AG08396 (cell line): ENCODE measurements at places on chromosomes 6 and 20.

GRCh38 chr20:60215816-60216730, 257.9 kb downstream of the CDH26 start:
- no peak for DNase-seq

GRCh38 chr6:26155061-26155930, 68.1 kb downstream of the HFE start:
- DNase-seq: no peak

DNA sequence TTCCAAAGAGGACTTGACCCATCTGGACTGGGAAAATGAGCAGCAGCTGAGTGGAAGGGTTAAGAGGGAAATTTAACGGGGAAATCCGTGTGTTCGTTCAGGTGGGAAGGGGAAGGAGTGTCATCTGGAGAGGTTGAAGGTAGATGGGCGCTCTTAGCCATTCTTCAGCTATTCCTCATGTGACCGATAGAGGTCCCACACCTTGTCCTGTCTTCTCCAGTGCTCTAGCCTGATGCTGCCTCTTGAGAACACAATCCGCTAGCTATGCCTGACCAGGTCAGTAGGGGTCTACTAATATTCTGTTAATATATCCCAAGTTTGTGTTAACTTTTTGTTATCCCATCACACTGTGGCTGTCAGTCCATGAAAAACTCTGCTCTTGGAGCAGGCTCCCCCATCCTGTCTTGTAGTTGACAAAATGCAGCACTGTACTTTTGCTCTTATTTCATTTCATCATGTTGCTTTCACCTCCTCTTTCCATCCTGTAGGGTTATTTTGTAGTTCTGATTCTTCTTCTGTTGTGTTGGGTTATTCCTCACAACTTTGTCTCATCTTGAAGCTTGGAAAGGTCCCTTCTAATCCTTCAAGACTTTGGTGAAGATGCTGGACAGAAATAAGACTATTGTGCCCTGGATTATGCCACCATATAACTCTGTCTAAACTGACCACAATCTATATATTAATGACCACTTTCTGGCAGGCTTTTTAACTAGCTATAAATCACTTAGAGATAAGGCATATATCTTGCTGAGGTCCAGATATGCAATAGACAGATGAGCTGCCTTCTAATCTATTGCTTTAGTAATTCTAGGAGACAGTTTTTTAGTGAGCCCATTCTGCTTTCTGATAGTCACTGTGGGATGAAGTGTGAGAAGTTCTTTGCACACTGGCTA, 123.4 kb upstream of the SUPT3H start:
- DNase-seq: no peak

GRCh38 chr6:43798688-43799444, 28.9 kb downstream of the VEGFA start:
- peak; percentile 80 for DNase-seq

GRCh38 chr20:36929290-36929689, 22.2 kb downstream of the SAMHD1 start:
- no peak for DNase-seq

GRCh38 chr20:22368235-22368634, 216.1 kb downstream of the FOXA2 start:
- DNase-seq: no peak

- DNase-seq: no peak
Observed at GRCh38 chr6:129046526-129046925, 163.6 kb downstream of the LAMA2 start.

DNA sequence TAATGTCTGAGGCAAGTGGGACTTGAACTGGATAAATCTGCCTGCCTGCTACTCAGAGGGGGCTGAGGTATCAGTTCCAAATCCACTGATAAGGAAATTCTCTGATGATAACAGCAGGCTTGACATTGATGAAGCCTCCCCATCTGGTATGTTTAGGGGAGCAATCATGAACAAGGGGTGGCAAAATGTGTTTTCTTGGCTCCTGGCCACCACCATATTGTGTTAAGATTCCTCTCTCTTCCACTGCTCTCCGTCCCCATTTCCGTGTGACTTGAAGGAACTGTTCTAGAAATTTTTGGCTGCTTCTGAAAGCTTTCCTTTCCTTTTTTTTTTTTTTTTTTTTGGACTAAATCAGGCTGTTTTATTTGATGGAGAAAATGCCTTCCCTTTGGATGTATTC, 335.3 kb upstream of the NRSN1 start:
- DNase-seq: no peak

DNA sequence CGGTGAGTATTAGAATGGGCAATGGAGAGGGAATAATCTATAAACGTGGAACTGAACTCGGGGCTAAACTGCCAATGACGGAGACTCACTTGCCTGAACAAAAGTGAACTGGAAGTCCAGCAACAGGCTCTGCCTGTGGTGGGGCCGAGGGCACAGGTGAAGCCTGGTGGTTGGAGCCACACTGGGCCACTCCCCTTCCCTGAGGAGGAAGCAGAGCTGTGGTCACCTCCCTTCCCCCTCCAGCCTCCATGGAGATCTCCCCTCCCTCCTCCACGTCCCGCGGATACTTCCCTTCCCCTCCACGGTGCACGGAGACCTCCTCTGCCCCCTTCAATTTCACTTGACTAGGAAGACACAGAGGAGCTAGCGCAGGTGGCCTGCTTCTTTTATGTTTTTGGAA, 14.7 kb upstream of the DSP start:
- no peak for DNase-seq

DNA sequence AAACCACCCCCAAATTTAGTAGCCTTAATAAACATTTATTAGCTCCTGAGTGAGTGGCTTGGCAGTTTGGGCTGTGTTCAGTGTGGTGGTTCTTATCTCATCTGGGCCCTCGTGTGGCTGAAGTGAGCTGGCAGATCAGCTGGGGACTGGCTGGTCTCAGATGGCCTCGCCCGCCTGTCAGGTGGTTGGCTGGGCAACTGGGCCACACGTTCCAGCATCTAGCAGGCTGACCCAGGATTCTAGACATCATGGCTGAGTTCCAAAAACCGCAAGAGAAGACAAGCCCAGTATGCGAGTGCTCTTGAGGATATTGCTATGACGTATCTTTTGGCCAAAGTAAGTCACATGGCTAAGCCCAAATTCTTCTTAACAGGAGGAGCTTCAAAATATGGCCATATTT, 28.9 kb downstream of the EIF2S2 start:
- peak; percentile 91 for DNase-seq

DNA sequence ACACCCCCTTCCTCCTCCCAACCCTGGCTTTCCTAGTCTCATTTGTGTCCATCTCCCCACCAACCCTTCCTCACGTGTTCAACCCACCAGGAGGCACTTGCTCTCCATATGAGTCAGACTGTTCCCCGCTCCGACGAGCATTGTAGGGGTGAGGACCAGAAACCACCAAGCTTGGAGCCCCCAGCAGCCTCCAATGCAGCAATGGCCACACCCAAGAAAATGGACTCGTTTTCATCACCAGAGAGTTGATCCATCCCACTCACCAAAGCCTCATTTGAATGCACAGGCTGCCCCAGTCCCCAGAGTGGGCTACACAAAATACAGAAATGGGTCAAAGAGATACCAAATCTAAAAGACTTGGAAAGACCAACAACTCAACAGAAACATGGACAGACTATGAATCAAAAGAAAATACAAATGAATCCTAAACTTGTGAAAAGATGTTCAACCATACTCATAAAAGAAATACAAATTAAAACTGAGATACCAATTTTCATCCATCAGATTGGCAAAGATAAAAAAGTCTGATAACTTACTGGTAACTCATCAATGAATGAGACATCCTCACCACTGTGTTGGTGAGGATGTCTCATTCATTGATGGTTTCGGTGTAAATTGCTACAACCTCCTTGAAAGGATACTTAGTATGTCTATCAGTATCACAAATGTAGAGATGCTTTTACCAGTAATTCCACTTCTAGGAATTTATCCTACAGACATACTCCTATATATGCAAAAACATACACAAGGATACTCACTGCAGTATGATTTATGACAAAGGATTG, 68.1 kb downstream of the TRERF1 start:
- DNase-seq: no peak

GRCh38 chr6:39266782-39267355, 37.6 kb upstream of the KCNK5 start:
- no peak for DNase-seq

DNA sequence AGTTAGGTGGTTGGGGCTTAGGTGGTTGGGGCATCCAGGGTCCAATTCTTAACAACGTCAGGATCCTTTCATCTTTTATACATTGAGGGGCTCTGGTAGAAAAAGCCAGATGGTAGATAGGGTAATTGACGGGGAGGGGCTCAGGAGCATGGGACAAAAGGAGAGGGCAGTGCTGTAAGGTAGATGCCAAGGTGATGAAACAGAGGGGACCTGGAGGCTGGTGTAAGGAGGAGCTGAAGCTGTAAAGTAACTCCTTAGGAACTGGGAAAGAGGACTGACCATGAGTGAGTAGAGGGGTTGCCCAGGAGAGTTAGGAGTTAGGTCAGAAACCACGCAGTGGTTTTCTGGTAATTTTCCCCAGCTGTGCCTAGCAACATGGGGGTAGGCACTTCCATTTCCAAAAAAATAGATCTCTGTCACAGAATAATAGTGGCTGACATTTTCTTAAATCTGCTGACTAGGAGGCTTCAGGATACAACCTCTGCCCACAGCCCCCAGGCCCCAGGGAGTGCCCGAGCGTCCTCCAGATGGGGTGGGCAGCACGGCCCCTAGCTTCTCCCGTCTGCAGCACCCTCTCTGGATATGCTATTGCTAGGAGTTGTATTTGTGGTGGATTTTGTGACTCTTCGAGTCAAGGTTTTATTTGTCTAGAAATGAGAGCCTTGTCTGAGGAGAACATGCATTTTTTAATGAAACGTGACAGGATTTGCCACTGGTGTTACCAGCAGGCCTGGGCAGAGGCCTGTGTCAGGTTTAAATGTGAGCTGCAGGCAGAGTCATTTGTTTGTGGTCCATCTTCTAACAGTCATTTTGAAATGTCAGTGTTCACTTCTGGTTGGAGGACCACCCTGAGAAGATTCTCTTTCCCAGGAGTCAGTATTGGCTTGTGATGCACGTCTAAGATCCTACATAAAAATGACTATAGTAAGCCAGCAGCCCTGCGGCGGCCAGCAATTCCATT, 44.6 kb downstream of the TULP4 start:
- DNase-seq: no peak

GRCh38 chr6:147859071-147859470, 350.6 kb downstream of the SAMD5 start:
- DNase-seq: no peak

- DNase-seq: peak; percentile 42
Observed at GRCh38 chr6:18551228-18551627, 164.1 kb downstream of the RNF144B start.

- DNase-seq: no peak
Observed at GRCh38 chr6:95545686-95546085, 31.6 kb upstream of the MANEA start.

GRCh38 chr6:25447570-25447929, 168.4 kb downstream of the CARMIL1 start:
- no peak for DNase-seq

DNA sequence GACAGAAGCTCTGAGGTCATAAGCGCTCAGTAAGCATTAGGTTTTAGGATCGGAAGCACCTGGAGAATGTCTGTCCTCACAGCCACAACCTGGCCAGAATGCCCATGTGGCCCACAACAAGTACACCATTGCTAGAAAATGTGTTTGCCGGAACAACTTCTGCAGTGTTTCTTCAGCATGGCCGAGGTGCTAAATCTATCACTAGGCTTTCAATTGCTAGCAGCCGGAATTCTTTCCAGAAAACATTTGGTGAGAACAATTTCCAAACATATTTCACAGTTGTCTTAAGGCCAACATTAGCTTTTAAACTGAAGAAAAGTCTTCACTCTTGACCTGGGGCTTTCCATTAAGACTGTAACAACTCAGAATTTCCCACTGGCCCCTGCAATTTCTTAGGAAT, 18.2 kb upstream of the ADTRP start:
- DNase-seq: no peak

DNA sequence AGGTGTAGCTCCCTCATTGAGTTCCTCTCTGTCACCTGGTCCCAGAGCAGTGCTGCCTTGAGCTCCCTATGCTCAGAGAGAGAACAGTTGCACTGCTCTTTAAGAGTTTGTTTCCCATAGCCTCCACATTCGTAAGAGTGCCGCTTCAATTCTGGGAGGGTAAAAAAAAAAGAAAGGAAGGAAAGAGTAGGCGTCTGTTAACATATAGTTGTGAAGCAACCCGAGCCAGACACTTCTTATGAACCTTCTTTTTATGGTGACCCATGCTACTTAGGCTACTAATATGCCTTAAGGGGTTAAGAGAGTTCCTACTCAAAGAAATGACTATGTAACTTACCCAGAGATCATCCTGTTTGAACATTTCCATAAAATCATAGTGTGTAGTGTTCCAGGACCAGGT, 4.3 kb upstream of the ARG1 start:
- no peak for DNase-seq

DNA sequence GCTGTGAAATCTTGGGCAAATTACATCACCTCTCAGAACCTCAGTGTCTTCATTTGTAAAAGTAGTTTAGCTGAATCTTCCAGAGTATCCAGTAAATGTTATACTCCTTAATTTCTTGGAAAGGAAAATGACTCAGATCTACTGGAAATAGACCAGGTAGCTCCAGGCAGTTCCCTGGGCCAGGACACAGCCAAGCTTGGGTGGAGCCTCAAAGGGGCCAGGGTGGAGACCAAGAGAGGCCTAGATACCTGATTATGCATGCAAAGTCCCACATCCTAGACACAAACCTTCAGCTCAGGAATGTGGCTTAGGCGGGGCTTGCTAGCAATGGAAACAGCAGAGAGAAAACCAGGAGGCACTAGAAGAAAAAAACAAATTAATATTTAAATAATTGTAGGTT, 272.8 kb downstream of the MAFB start:
- no peak for DNase-seq

DNA sequence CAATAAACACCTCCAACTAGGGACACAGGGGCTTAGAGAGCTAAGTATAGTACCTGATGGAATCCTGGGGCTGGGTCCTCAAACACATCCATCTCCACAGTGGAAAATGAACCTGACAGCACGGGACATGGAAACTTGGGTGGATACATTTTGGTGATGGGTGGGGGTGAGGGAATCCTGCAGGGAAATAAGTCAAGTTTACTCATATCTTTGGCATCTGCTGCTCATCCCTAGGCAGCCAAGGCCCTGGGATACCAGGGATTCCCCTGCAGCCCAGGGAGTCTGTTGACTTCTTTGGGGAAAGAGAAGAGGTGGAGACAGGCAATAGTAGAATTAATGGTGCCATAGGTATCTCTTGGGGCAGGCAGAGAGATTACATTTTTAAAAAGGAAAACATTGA, 6.6 kb downstream of the APOBEC2 start:
- peak; percentile 56 for DNase-seq

- no peak for DNase-seq
Observed at GRCh38 chr20:46358346-46359058, 47.9 kb downstream of the ELMO2 start.

GRCh38 chr6:150535818-150536220, 63.9 kb upstream of the PLEKHG1 start:
- DNase-seq: no peak

DNA sequence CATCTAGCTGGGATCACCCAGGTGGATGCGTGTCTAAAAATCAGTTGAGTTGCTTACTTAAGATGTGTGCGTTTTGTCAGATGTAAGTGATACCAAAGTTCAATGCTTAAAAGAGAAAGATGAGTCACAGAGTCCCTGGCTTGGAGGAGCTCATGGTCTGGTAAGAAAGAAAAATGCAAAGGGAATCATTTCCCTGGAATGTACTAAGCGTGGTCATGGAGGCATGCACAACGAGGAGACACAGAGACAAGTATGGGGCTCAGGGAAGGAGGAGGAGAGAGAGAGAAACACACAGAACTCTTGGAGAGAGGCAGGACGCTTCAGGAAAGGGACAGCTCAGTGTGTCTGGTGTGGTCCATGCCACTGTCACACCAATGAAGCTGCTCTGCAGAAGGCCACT, 186.9 kb upstream of the GMDS start:
- peak; percentile 87 for DNase-seq

GRCh38 chr6:33029328-33030184, 20.2 kb upstream of the HLA-DOA start:
- DNase-seq: no peak
